ENCODE measurements at places on chromosomes 7 and 10.

DNA sequence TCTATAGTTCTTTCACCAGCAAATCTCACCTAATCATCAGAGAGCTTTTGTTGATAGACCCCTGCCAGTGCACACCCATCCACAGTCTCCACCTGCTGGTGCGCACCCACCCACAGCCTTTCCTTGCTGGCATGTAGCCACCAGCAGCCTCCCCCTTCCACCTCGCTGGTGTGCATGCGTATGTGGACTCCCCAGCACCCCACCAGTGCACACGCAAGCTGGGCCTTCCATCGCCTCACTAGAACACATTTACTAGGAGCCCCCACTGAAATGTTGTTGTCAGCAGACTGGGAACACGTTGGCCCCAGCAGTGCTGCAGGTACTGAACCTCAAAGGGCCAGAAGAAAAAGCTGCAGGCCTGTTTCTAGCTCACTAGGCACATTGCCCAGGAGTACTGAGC, 104.9 kb upstream of the ZWINT start:
- DNase-seq = no peak

DNA sequence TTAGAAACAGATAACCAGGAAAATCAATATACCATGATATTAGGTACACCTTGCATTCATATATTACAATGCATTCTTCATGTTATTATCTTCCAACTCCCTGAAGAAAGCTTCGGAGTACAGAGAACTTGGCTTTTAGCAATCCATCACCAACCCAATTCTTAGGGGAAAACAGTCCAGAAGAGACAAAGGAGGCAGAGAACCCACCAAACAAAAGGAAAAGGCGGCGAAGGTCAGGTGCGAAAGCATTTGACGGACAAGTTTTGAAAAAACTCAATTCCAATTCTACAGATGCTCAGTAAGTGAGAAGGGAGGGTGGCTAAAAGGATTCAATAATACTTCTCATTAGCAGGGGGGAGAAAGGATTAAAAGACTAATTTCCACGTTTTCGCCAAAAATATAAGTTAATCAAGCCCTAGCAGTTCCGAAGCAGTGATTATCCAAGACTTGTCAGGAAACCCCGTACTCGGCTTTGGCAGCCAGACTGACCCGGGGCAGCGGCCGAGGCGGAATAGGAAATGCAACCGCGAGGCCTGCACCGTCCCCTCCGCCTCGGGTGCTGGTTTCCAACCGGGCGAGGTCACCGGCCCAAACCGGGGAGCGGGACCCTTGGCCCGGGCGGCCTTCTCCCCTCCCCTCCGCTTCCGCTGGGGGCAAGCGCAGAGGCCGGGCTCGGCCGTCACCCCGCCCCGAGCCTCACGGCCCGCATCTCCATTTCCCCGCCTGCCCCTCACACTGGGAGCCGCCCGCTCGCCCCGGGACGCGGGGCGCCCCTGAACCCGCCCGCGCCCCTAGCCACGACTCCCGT, 747 bp downstream of the GDI2 start:
- no peak for DNase-seq

DNA sequence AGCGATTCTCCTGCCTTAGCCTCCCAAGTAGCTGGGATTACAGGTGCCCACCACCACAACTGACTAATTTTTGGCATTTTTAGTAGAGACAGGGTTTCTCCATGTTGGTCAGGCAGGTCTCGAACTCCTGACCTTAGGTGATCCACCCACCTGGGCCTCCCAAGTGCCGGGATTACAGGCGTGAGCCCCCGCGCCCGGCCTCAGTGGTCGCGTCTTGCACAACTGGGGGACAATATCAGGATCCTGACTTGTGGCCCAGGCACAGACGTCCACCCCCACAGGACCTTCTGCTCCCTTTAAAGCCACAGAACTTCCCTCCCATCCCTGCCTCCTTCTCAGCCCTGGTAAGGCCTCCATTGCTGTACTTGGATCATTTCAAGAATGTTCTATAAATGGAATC, 16.8 kb upstream of the LARP4B start:
- DNase-seq = no peak

GRCh38 chr10:90075995-90076394, 374.6 kb downstream of the KIF20B start:
- DNase-seq = no peak

GRCh38 chr10:26441491-26442214, 3.5 kb downstream of the APBB1IP start:
- DNase-seq = no peak

DNA sequence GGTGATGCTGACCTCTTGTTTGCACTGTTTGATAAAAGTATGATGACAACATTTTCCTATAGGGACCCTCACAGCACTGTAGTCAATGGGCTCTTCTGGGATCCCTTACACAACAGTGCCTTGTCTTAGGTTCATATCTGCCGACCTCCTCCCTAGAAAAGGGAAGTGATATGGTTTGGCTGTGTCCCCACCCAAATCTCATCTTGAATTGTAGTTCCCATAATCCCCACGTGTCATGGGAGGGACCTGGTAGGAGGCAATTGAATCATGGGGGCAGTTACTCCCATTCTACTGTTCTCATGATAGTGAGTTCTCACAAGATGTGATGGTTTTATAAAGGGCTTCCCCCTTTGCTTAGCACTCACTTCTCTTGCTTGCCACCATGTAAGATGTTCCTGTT, 23.1 kb downstream of the ZC3HAV1 start:
- no peak for DNase-seq

DNA sequence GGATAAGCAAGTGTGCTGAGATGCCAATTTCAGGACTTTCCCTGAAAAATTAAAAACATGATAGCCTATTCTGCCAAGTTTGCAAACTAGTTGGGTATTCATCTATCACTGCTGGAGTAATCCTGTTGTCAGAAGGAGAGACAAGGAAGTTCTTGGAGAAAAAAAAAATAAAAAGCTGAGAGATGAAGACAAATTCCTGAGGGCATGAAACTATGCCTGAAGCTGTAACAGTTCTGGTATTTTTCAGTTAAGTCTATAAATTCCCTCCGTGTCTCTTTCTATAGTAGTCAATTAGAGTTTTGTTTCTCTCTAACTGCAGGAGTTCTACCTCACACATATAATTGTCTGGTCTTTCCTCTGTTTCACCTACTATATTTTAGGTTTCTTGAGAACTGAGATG, 95.7 kb downstream of the DGKB start:
- DNase-seq = no peak

- DNase-seq = no peak
Measured at GRCh38 chr10:89563861-89564478, 28.6 kb upstream of the SLC16A12 start.

- DNase-seq = no peak
Measured at GRCh38 chr7:146002431-146003078, 114.0 kb upstream of the CNTNAP2 start.

Measured in H9 (cell line).